HepG2 (cell line): ENCODE measurements at places on chromosomes 3 and 15.

GRCh38 chr15:100867433-100867832, 12.2 kb upstream of the ALDH1A3 start:
- DNase-seq, result no peak

GRCh38 chr3:61264281-61264680, 13.0 kb upstream of the FHIT start:
- DNase-seq, result no peak

GRCh38 chr3:67894510-67894909, 240.1 kb upstream of the SUCLG2 start:
- DNase-seq, result no peak

DNA sequence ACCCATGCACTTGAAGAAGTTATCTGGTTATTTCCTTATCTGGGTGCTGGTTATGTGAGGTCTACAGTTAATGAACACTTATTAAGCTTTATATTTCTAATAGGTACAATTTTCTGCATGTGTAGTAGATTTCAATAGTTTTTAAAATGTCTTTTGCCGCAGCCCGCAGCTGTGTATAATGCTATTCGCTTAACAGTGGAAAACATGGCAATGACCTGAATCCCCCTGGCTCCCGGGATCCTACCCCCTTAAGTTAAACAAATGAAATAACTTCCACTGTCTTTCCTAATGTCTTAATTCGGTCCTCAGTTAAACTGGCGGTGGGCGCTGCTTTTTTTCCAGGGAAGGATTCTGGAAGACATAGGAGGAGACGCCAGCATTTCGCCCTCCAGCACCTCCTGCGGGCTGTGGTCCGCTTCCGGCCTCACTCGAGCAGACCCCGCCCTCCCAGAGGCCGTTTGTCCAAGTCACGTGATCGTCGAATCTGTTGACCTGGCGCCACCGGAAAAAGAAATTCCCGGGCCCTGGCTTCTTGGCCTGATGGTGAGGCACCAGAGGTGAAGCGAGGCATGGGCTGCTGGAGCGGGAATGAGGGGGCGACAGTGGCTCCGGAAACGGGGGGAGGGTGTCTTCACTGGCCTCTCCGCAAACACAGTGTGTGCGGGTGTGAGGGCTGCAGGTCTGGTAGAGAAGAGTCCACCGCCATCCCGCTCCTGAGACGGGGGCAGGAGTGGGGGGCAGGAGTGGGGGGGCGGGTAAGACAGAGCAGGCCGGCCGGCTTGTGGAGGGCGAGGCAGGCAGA, 45.6 kb upstream of the CSPG4 start:
- DNase-seq, result peak; percentile 77

DNA sequence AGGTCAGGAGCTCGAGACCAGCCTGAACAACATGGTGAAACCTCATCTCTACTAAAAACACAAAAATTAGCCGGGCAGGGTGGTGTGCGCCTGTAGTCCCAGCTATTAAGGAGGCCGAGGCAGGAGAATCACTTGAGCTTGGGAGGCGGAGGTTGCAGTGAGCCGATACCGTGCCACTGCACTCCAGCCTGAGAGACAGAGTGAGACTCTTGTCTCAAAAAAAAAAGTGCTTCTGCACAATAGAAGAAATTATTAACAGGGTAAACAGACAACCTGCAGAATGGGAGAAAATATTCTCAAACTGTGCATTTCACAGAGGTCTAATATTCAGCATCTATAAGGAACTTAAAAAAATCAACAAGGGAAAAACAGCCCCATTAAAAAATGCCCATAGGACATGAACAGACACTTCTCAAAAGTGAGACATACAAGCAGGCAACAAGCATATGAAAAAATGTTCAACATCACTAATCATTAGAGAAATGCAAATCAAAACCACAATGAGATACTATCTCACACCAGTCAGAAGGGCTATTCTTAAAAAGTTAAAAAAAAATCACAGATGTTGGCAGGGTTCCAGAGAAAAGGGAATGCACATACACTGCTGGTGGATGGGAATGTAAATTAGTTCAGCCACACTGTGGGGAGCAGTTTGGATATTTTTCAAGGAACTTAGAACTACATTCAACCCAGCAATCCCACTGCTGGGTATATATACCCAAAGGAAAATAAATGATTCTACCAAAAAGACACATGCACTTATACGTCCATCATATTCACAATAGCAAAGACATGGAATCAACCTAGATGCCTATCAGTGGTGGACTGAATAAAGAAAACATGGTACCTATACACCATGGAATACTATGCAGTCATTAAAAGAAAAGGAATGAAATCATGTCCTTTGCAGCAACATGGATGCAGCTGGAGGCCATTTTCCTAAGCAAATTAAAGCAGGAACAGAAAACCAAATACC, 75.5 kb downstream of the MSL2 start:
- no peak for DNase-seq

GRCh38 chr15:87572381-87572910, 684.1 kb downstream of the NTRK3 start:
- DNase-seq, result no peak

- DNase-seq, result no peak
Measured at GRCh38 chr3:53149699-53150098, 11.3 kb upstream of the PRKCD start.

DNA sequence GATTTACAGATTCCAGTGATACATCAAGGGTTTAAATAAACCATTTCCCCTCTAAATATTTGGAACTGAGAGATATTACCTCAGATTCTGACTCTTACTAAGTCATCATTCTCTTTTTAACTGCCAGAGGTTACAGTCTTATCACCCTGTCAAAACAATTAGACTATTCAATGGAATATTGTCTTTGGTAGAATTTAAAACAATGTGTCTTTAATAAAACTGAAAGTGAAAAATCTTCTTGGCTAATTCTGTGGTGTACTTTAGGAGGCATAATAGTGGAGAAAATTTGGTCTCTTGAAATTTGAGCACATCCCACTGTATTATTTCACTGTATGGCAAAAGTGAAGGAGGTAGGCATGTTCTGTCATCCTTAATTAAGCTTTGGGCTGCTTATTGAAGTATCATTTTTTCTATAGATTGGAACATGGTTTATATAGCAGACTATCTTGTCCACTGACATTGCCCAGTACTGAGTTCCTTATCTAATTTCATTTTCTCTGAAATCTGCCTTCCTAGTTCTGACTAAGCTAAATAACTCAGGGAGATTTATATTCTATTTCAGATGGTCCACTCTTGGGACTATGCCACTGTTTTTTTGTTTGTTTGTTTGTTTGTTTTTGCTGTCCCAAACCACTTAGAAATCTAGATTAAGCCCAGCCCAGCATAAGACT, 48.0 kb upstream of the UTS2B start:
- no peak for DNase-seq

GRCh38 chr3:44685128-44685800, 27.2 kb upstream of the ZNF502 start:
- no peak for DNase-seq

DNA sequence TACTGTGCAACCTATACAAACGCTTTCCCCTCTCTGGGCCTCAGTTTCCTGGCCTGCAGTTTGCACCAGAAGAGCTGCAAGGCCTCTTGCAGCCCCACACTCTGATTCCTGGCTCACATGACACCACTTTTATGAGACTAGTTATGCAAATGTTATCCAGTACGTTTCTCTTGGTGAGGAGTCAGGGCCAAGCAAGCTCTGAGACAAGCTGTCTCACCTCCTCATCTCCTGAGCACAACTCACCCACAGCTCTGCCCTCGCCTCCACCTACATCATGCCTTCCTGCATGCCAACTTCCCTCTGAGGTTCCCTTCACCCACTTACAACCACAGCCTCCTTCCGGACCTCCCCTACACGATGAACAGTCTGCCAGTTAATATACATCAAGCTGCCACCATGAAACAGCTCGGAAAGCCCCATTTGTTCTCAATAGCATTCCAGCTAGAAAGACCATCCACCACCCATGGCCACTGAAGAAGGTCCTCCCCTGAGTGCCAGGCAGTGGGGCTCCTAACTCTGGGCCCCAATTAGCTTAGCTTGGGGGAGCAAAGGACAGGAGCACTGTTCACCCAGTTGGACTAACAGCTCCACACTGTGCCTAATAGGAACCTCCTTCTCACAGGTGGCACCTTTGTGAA, 25.0 kb downstream of the CRYGS start:
- no peak for DNase-seq

DNA sequence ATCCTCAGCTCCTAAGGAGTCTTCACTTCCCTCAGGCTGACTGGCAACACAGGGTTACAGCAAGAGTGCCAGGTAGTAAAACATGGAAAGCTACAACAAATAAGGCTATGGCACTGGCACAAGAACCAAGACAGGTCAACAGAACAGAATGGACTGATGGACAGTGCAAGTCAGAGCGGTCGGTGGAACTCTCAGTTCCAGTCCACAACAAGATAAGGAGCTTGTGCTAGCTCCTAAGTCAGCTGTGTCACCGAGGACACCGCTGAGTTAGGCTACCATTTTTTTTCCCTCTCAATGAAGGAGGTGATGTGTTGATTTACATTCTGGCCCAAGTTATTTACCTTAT, 55.9 kb upstream of the LIMD1 start:
- DNase-seq, result no peak
